ENCODE measurements at places on chromosomes 16 and 17.

- DNase-seq = peak; percentile 23
These were observed 71.3 kb downstream of the IRX5 start for GRCh38 chr16:55001931-55002330.

GRCh38 chr17:14125518-14126137, 56.3 kb downstream of the COX10 start:
- DNase-seq = no peak

DNA sequence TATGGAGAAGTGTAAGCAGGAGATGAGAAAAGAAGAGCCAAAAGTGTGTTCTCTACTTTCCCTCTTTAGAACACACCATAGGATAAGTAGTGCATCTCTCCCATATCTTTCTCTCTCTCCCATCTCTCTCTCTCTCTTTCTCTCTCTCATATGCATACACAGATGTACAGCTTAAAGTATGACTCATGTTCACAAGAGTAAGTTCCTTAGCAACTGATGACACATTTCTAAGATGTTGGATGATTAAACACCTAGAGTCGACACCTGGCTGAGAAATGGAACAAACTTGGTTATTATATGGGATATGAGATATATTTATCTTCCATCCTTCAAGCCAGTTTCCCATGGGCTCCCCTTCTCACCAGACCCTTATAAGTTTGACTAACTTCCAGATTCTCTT, 113.5 kb downstream of the TMEM132E start:
- no peak for DNase-seq

- peak; percentile 29 for DNase-seq
These were observed 5.3 kb downstream of the PLD6 start for GRCh38 chr17:17200831-17201230.

- no peak for DNase-seq
These were observed 9.8 kb downstream of the MSRB1 start for GRCh38 chr16:1933097-1933661.

- no peak for DNase-seq
These were observed 18.8 kb downstream of the TCF25 start for GRCh38 chr16:89892055-89892630.

GRCh38 chr17:75844530-75845057, 390 bp upstream of the UNC13D start:
- no peak for DNase-seq

DNA sequence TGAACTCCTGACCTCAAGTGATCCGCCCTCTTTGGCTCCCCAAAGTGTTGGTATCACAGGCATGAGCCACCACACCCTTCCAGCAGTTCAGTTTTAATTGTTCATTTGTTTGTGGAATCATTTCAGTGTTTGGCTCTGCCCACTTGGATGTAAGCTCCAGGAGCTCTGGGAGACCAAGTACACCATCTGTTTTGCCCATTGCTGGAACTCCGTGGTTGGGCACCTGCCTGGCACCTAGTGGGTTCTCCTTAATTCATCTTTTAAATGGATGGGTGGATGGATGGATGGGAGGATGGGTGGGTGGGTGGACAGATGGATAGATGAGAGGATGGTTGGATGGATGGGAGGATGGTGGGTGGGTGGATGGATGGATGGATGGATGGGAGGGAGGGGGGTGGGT, 953 bp upstream of the NECAB2 start:
- DNase-seq = no peak

DNA sequence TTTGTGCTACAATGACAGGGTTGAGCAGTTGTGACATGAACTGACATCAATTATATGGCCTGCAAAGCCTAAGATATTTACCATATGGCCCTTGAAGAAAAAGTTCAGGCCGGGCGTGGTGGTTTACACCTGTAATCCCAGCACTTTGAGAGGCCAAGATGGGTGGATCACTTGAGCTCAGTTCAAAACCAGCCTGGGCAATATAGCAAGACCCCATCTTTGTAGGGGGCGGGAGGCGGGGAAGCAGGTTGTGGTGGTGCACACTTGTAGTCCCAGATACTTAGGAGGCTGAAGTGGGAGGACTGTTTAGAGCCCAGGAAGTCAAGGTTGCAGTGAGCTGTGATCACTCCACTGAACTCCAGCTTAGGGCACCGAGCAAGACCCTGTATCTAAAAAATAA, 48.3 kb downstream of the STH start:
- no peak for DNase-seq

GRCh38 chr17:21134559-21134958, 7.8 kb downstream of the DHRS7B start:
- no peak for DNase-seq

DNA sequence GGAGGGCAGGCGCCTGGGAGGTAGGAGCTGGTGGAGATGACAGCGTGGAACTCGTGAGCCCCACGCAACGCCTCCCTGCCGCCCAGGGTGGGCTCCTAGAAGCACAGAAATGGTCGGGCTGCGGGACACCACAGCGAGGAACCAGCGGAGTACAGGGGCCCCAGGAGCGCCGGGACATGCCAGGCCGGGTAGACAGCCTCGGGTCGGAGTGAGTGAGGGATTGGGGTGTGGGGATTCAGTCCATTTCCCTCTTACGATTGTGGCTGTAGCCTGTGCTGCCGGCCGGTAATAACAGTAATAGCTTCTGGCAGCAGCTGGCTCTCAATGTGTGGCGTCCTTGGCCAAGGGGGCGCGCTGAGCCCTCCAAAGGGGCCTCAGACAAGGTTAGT, 12.2 kb upstream of the CES3 start:
- no peak for DNase-seq

DNA sequence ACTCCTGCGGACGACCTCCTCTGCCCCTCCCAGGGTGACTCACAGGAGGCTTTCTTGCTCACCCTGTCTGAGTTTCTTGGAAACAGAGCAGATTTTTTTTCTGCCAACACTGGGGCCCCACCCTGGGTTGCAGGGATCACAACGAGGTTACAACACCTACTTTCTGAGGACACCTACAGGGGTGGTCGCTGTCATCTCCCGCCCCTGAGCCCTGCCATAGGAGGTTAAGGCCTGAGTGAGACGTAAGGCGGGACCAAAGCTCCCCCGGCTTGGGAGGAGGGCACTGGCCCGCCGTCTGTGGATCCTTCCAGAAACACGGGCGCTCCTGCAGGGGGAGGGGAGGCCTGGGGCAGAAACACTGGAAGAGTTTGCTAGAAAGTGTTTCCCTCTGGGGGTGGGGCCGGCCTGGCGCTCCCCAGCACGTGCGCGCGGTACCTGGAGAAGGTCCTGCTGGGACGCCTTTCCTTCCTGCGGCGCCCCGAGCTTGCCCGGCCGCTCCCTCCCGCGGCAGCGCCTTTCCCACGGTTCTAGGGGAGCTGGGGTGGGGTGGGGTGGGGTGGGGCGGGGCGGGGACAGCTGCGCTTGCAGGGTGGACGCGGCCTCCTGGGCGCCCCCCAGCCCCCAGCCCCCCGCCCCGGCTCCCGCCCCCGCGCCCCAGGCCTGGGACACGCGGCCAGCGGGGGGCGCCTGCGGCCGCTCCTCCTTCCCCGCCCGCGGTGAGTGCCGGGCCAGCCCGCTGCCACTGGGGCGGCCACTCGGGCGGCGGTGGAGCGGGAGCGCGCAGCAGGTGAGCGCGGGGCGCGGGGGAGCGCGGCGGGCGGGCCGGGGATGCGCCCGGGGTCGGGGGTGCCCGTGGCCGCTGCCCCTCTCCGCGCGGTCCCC, 20.7 kb upstream of the ADCY7 start:
- DNase-seq = peak; percentile 21

GRCh38 chr17:60077672-60078519, 825 bp downstream of the HEATR6 start:
- peak; percentile 44 for DNase-seq

DNA sequence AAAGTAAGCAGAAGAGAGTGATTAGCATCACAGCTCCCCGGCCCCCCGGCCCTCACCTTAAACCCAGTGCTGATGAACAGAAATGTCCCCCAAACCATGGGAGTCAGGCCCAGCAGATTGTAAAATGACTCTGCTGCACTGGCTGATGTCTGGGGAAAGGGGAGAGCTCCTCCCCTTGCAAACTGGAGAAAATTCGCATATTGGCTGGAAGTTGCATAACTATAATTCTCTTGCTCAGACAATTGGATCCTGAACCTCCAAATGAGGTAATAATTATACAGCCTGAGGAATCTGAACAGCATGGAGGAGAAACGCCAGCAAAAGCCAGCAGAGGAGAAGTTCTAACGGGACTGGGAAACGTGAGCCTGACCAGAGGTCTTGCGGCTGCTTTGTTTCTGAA, 109.7 kb downstream of the C16orf95 start:
- DNase-seq = peak; percentile 93

DNA sequence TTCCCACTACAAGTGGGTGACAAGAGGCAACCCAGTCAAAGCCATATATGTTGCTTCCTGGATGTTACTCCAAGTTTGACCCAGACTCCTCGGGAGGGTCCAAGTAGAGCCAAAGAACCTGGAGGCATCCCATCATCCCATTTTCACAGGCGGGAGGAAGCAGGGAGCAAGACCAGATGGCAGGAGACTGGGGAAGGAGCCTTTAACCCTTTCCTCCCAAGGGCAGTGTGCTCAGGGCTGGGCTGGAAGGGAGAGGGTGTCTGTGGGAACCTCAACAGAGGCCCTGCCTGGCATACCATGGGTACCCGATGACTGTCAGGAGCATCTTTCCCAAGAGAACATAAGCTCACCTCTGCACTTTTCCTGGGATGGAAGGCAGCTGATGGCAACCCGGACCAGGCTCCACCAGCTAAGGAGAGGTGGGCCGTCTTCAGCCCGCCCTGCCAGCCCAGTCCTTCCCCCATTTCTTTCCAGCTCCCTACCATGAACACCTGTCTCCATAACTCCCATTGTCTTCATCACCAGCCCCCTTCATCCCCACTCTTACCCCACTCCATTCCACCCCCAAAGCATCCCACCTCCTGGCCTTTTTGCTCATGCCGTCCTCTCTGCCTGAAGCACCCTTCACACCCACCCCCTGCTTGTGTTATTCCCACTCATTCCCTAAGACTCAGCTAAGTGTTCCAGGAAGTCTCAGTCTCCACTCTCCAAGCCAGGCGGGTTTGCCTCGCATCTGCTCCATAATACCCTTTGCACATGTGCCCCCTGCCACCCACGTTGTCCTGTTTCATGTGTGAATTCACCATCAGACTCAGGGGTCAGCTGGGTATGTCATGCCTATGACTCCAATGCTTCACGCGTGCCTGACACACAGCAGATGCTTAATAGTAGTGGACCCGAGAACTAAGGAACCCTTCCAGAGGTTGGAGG, 5.9 kb upstream of the SLC16A5 start:
- DNase-seq = no peak

- DNase-seq = no peak
These were observed 7.6 kb upstream of the PKMYT1 start for GRCh38 chr16:2987833-2988232.

GRCh38 chr16:66856184-66856730, 12.0 kb downstream of the CA7 start:
- no peak for DNase-seq

- no peak for DNase-seq
These were observed 149.5 kb downstream of the NTN1 start for GRCh38 chr17:9170853-9171252.

DNA sequence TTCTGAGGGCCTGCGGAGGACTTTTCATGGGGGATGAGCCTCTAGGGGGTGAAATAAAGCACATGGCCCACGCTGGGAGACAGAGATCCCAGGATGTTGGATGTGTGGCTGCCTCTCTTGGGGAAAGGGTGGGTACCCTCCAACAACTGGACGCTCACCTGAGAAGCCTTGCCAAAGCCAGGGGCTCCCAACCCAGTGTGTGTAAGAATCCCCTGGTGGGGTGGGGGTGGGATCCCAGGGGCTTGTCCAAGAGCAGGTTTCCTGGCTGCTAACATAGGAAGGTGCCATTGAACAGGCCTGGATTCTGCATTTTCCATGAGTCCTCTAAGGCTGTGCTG, 587 bp downstream of the SNX20 start:
- no peak for DNase-seq

- DNase-seq = peak; percentile 83
These were observed 14.4 kb downstream of the NTAN1 start for GRCh38 chr16:15041271-15042004.

- DNase-seq = no peak
These were observed 121.6 kb upstream of the SMURF2 start for GRCh38 chr17:64783556-64784352.

DNA sequence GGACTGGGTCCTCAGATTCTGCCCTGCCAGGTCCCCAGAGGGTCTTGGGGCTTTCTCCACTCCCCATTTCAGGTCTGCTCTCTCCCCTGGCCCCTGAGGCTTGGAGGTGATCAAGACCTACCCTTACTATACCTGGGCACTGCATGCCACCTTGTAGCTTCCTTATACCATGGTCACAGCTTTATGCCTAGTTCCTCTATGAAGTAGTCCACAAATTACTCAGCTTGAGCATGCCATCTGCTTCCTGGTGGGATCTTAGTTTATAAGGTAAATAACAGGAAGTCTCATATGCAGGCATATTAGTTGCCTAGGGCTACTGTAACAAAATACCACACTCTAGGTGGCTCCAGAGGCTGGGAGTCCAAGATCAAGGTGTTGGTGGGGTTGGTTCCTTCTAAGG, 11.0 kb upstream of the PMFBP1 start:
- DNase-seq = no peak

DNA sequence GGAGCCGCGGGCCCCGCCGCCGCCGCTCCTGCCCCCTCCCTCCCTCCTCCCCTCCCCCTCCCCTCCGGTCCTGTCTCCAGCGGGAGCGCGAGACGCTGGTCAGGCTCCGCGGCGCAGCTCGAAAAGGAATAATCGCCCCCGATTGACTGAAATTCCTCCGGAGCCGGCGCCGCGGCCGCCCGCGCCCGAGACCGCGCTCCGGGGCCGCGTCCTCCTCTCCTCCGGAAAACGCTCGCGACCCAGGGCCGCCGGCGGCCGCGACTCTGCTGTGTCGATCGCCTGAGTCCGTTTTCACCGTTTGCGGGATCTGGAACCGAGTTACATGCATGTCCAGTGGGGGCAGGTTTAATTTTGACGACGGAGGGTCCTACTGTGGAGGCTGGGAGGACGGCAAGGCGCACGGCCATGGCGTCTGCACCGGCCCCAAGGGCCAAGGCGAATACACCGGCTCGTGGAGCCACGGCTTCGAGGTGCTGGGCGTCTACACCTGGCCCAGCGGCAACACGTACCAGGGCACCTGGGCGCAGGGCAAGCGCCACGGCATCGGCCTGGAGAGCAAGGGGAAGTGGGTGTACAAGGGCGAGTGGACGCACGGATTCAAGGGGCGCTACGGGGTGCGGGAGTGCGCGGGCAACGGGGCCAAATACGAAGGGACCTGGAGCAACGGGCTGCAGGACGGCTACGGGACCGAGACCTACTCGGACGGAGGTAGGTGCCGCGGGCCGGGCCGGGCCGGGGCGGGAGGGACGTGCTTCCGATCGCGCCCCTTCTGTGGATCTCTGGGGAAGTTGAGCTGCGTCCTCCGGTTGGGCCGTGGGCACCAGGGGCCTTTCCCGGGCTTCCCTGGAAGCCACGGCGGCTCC, 744 bp downstream of the JPH3 start:
- no peak for DNase-seq

DNA sequence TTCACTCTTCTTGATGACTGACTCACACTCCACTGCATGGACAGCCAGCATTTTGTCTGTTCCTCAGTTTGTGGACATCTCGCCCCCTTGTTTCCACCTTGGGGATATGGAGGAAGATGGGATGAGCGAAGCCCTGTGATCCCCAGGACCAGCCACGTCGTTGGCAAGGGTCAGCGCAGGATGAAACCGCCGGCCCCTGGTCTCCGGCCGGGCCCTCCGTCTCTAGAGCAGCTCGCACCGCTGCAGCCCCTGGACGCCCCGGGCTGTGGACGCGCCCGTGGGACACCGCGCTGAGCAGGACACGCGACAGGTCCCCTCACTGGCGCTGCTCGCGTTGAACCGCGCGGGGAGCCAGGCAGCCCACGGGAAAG, 604 bp upstream of the ZC3H18 start:
- DNase-seq = no peak

GRCh38 chr17:51508048-51508447, 247.7 kb downstream of the UTP18 start:
- no peak for DNase-seq

All from fibroblast of gingiva (primary cell).